ENCODE measurements at places on chromosomes 1 and 21.
A peak's percentile ranks its signal among the peaks of the same experiment; 100 is the strongest.

DNA sequence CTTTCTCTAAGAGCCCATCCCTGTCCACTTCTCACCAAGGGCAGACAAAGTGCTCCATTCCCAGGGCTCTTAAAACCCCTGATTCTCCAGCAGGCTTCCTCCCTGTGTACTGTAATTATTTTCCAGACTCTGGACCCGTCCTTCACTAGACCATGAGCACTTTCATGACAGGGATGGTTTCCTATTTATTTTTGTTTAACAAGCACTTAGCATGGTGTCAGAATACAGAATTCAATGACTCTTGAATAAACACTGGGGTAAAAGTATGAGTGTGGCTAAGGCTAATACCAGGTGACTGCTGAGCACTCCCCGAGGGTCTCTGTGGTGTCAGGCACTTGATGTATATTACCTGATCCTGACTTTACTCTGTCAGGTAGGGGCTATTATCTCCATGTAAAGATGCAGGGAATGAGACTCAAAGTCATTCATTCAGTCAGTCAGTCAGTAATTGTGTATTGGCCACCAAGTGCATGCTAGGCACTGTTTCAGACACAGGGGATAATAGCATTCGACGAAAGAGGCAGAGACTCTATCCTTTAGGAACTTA, 47.2 kb downstream of the C1orf21 start:
- DNase-seq = no peak

DNA sequence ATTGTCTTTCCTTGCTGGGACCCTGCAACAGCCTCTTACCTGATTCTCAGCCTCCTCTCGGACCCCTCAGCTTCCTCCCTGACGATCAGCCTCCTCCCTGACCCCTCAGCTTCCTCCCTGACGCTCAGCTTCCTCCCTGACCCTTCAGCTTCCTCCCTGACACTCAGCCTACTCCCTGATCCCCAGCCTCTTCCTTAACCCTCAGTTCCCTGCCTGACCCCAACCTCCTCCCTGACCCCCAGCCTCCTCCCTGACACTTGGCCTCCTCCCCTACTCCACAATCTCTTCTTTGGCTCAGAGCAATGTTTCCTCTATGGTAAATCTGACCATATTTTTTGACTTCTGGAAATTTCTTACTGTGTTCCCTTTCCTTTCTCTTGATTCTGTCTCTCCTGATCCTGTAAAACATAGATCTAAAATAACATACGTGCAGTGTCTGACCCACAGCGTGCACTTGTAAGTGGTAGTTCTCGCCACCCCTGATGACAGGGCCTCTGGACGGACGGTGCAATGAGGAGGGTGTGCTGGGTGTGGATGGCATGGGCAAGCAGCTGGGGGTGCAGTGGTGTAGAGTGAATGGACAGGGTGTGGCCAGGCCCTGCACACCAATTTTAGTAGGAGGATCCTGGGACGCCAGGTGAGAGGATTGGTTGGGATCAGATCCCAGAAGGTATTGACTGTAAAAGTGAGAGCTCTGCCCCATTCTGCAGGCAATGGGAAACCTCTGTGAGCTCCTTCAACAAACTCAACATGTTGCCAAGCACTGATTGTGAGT, 264.1 kb downstream of the FOXD2 start:
- no peak for DNase-seq

- no peak for DNase-seq
Observed at GRCh38 chr21:31560479-31560878, 99.0 kb upstream of the SOD1 start.

DNA sequence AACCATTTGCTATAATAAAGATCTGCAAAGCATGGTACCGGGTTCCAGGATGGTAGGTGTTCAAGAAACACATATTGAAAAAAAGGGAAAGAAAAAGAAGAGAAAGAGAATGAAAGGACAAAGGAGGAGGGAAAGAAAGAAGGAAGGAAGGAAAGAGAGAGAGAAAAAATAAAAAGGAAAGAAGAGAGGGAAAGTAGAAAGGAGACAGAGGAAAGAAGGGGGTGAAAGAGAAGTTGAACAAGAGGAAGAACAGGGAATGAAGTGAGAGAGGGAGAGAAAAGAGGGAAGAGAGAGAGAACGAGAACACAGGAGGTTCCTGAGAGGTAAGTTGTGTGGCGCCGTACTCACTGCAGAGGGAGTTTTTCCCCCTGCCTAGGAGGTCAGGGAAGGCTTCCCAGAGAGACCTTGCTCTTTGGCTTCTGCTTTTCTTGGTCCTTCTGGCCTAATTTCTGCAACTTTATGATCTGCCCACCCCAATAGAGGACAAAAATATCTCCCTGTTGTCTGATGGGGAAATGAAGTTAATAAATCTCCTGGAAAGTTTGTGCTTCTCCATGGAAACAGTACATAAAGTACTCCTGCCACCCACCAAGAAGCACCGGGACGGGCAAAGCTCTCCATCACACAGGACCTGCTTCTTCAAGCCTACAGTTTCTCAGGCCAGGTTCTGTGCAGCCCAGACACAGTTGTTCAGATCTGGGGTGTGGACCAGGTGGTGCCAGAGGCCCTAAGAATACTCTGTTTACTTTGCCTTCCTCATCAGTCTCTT, 124.8 kb downstream of the ROR1 start:
- DNase-seq = no peak

- DNase-seq = no peak
Observed at GRCh38 chr1:59141267-59141863, 155.5 kb upstream of the FGGY start.

DNA sequence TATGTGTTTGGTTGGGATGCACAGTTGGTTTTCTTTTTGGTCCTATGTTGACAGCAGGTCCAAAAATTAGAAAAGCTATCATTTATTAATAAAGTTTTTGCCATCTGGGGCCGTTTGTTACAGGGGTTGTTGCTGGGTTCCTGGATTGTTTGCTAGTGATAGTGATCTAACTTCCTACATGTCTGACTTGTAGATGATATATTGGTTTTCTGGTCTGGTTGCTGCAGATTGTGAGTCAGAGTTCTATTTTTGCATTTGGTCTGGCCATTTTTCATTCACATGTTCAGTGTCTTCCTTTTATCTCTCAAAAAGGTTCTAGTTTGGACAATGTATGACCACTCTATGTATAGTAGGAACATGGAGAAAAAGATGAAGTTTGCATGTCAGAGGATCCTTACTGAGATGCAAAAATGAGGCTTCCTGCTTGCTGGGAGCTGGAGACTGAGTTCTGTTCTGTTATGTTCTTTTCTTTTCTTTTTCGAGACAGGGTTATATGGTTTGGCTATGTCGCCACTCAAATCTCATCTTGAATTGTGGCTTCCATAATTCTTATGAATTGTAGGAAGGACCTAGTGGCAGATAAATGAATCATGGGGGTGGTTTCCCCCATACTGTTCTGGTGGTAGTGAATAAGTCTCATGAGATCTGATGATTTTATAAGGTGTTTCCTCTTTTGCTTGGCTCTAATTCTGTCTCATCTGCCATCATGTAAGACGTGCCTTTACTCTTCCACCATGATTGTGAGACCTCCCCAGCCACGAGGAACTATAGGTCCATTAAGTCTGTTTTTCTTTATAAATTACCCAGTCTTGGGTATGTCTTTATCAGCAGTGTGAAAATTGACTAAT, 4.2 kb upstream of the NVL start:
- peak; percentile 39 for DNase-seq

DNA sequence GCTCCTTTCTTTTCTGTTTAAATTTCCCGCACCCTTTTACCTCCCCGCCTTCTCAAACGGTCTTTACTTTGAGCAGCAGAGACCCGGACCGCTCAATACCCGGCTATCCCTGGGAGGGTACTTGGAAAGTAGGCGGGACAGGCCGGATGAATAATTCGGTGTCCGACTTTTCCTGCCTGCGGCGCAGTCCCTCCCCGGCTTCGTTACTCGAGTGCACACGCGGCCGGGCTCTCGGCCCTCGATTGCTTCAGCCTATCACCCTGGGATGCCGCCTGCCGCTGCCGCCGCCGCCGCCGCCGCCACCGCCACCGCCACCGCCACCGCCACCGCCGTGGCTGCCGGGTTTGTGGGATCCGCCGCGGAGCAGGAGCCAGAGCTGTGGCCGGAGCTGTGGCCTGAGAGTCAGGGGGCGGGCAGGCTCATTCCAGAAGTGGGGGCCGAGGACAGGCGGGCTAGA, 382 bp upstream of the RASAL2 start:
- DNase-seq = peak; percentile 53

- DNase-seq = no peak
Observed at GRCh38 chr1:205068457-205069040, 15.7 kb downstream of the TMEM81 start.

DNA sequence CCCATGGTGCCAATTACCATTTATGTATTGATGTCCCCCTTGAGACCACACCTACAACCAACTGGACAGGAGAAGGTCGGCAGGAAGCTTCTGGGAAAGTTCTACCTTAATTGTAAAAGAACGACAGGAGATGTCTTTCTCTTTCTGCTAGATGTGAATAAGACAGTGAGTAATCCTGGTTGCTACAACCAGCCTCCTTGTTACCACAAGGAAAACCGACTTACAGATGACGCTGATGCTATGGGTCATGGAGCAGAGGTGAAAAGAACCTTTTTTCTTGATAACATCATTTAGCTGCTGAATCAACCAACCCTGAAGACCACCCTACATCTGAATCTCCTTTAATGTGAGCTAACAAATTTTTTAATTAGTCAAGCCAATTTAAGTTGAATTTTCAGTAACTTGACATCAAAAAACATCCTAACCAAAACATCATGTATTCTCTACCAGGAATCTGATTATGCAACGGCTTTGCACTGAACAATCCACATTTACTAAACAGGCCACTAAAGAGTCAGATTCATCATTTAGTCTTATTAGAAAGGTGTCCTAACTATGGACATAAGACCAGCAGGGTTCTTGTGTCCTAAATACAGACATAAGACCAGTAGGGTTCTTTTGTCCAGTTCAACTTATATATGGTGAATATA, 23.0 kb downstream of the RGS2 start:
- DNase-seq = no peak

GRCh38 chr1:175404177-175404576, 211.6 kb upstream of the KIAA0040 start:
- DNase-seq = no peak

DNA sequence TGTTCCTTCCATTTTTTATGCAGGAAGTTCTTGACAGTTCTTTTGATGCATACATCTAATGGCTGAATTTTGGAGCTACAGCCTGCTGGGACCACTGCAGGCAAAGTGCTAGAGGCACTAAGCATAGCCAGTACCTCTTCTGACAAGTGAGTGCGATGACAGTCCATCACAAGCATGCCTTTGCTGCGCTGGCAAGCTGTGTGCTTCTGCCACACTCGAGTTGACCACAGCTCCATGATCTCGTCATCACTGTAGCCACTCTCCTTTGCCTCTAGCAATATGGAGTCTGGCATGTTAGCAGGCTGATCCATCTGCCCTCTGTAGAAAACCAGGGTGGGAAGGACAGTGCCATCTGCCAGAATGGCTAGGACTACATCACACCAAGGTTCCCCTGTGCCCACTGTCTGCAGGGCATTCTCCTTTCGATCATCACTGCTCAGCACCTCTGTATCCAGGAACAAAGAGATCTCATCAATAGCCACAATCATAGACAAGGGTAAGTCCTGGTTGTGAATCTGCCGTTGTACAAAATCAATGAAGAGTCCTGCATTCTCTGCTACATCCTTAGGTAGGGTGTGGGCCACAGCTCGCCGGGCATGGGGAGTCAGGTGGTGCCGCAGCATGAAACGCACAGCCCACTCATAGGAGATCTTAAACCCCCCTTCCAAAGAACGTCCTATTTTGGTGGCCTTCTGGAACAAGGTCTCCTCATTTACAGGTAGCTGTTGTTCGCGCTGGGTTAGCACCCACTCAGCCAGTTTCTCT, 6.0 kb downstream of the PSMB4 start:
- DNase-seq = no peak

GRCh38 chr1:69284508-69284907, 283.2 kb upstream of the LRRC7 start:
- DNase-seq = no peak

DNA sequence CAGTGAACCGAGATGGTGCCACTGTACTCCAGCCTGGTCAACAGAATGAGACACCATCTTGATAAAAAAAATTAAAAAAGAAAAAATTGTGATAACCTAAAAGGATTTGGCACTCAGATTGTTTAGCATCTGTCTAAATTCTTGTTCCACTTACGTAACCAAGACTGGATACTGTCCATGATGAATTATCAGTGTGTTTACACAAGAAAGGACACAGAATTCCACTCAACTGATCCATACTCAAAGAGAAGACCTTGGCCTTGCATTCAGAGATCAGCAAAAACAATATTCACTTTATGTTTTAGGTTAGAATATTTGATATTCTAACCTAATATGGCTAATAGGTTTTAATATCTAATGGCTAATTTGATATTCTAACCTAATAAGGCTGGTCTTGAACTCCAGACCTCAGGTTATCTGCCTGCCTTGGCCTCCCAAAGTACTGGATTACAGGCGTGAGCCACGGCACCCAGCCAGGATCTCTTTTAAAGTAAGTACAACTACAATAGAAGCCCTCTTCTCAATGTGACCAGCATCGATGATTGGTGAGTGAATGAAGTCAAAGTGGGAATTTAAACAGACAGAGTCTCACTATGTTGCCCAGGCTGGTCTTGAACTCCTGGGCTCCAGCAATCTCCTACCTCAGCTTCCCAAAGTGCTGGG, 43.1 kb upstream of the COX20 start:
- no peak for DNase-seq

DNA sequence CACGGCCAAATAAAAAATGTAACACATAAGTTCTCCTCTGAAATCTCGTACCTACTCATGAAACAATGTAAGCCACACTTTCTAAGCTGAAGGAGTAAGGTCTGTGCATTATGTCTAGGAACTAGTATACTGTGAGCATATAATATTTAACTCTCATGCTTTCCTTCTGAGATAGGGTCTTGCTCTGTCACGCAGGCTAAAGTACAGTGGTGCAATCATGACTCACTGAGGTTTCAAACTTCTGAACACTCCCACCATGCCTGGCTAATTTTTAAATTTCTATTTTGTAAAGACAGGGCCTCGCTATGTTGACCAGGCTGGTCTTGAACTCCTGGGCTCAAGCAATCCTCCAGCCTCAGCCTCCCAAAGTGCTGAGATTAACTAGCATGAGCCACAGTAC, 71.3 kb downstream of the AHCTF1 start:
- DNase-seq = no peak
